ENCODE measurements at places on chromosomes 12 and 14.
A peak's percentile ranks its signal among the peaks of the same experiment; 100 is the strongest.

- DNase-seq, result no peak
These were observed 1.1 kb upstream of the GMFB start for GRCh38 chr14:54489731-54490444.

DNA sequence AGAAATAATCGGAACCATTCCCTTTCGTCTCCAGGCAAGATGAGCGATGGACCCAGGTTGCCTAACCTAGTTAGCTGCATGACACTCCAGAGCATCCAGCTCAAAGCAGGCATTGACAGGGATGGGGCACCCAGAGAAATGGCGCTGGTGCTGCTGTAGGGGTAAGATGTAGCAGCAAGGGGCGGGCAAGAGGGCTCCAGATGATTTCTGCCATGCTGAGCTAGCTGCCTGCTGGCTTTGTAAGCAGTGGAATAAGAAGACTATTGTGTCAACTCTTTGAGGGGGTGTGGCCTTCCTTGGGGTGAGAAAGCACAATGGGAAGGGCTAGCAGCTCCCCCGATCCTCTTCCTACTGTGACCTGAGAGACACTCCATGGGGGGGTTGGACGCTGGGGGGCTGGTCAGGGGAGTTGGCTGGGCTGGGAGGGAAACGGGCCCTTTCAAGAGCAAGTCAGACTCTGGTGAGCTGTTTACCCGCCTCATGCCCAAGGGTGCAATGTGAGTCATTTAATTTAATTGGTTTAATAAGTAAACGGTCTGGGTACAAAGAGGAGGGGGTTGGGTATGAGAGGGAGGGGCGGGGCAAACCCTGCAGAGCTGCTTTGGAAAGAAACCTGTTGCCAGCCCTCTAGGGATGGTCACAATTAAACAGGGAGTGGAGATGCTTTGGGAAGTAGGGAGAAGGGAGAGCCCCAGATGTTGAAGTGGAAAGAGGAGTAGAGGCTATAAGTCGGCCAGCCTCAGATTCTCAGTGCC is 50.5 kb downstream of the B4GALNT3 start:
- DNase-seq, result no peak

DNA sequence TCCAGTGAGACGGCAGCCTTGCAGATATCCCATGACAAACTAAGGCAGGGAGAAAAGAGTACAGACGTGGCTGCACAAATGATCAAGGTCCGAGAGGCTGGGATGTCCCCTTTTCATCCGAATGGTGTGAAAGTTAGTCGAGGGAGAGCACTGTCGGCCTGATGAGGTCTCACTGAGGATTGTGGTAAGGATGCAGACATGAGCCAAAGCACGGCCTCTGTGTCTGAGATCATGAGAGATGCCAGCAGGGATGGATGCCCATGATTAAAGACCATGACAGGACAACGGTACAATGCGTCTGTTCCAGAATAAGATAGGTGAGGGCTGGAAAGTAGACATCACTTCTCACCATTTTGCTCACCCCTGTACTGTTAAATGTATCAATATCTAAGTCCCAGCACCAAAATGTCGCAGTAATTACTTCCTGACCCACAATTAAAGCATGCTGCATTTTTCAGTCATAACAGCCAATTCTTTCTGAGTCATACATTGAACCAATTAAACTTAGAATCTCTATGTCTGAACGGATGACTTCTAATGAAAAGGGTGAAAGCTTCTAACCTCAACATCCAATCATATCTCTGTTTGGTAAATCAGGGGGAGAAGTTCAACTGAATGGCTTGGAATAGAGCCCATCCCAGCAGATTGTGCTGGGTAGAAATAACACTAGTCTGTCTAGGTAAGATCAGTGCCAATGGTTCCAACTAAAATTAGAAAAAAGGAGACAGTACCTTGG is 249.6 kb upstream of the SOX5 start:
- DNase-seq, result no peak

DNA sequence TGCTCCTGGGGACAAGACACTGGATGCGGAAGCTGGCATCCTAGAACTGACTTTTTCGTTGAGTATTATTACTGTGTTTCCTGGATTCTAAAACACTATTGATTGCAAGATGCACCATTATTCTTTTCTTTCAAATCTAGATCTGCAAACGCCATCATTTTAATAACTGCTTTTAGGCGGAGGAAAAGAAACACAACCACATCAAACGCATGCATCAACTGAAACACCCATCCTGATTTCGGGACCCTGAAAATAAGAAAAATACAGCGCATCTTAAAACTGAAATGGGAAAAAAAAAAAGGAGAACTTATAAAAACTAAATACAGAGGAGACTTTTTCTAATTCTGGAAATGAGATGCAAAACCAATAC is 103.7 kb upstream of the MAX start:
- DNase-seq, result no peak

DNA sequence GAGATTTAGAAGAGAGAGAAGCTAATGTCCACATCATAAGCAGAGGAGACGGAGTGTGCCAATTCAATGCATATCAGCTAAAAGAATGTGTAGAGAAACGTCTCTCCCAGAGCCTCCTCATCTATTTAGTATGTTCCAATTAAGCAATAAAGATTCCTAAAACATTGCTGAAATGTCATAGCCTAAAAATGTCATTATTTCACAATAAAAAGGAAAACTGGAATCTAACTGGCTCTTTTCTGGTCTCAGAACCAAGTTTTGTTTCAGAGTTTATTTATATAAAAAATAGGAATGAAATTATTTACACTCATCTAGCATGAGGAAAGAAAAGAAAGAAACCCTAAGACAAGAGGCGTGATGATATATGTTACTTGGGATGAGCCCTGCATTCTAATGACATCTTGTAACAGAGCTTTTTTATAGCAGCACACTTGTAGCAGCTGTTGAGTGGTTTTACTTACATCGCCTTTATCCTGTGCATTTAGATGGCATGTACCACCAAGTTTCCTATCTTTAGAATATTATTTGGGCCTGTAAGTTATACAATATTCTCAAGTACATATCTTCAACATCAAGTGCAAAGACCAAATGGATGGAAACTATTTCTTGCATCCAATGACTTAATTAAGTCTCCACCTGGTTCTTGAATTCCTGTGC is 266.3 kb upstream of the PRKD1 start:
- DNase-seq, result no peak

- DNase-seq, result no peak
These were observed 867.2 kb downstream of the BCL11B start for GRCh38 chr14:98404811-98405210.

- no peak for DNase-seq
These were observed 33.3 kb downstream of the DYNC1H1 start for GRCh38 chr14:101997429-101998336.

DNA sequence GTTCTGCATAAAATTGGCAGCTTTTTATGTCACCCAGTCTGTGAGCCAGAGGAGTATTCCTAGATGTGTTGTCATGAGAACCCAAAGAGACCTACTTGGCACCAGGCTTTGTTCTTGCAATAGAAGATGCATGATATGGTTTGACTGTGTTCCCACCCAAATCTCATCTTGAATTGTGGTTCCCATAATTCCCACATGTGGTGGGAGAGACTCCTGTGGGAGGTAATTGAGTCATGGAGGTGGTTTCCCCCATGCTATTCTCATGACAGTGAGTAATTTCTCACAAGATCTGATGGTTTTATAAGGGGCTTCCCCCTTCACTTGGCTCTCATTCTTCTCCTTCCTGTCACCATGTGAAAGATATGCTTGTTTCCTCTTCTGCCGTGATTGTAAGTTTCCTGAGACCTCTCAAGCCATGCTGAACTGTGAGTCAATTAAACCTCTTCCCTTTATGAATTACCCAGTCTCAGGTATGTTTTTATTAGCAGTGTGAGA is 572.0 kb upstream of the ATP2B1 start:
- DNase-seq, result peak; percentile 14

- DNase-seq, result no peak
These were observed 53.4 kb downstream of the PRMT8 start for GRCh38 chr12:3544296-3544965.

DNA sequence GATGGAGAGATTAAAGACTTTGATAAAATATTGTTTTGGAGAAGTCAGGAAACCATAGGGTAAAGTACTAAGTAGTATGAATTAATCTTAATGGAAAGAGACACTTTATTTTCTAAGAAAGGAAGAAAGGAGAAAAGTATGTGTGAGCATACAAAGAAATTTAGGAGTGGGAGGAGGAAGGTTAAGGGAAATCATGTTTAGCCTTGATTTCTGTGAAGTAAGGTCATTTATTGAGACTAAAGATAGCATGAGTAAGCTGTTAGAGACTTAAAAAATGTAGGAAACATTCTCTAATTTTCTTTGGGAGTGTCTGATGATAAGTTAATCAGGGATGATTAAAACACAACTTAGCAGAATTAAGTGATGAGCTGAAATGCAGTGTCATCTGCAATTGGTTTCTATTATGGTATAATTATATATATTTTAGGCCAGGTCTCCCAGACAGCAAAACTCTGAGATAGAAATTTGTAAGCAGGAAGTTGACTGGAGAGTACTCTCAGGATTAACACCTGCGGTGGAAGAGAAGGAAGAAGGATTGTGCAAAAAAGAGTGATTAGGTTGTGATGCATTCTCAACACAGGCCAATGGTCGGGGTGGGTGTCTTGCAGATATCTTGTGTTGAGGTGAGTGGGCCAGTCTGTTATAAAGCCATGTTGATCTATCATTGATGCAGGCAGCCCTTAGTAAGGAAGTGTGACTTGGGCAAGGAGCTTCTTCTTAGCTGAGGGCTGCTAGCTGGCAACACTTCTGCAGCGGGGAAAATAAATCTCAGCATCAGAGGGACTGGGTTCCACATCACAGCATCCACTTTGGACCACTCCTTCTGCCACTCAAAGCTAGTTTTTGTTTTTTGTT is 256.2 kb downstream of the AEBP2 start:
- DNase-seq, result no peak

DNA sequence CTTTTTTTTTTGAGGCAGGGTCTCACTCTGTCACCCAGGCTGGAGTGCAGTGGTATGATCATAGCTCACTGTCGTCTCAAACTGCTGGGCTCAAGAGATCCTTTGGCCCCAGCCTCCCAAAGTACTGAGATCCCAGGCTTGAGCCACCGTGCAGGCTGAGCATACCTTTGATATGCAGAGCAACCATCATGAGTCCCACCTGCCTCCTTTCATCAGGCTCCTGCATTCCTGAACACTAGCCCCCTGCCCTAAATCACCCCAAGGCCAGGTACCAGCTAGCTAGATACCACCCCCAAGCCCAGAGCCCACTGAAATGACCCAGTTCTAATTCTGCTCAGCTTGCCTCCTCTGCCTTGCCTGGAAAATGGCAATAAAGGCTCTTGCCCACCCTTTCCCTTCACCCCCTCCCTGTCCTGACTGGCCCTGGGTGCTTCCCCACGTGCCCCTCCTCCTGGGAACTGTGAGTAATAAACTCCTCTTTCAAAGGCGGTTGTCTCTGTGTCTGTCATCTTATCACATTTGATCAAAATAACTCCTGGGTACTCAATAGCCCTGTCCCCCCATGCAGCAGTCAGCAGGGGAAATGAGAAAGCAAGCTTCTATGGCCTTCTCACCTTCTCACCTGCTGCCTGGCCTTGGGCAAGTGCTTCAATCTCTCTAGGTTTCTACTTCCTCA is 6.4 kb upstream of the BRF1 start:
- no peak for DNase-seq
